ENCODE measurements at places on chromosomes 7 and 10.
A peak's percentile ranks its signal among the peaks of the same experiment; 100 is the strongest.

GRCh38 chr7:47266131-47266706 is 315.7 kb downstream of the TNS3 start:
- peak; percentile 88 for DNase-seq

- DNase-seq, result no peak
Measured at GRCh38 chr7:101240226-101241014, 2.8 kb upstream of the CLDN15 start.

DNA sequence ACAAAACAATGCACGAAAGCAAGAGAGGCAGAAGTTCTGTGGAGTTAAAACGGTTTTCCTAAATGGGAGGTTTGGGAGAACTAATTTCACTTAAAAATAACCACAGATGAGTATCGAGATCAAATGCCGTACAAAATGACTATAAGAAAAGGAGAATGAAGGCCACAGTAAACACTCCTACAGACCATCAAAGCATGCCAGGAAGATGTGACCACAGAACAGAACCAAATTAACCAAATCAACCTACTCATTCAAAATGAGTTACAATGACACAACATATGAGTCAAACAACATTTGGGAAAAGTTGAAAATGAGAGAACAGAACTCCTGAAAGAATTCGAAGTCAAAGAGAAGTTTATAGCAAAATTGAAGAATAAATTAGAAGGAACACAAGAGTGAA is 24.3 kb upstream of the DOCK1 start:
- DNase-seq, result no peak

DNA sequence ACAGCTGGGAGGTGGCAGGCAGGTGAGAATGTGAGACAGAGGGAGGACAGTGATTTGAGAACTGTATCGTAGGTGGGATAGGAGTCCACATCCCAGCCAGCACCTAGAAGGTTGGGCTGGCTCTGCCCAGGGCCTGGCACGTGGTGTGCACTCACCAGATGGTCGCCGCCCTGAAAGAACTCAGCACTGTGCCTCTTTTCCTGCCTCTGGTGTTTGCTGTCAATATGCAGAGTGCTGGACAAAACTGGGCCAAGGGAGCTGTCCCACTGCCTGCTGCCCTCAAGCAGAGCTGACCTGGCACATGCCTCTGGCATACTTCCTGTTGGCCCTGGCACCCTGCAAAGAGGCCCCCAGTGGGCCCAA is 36.8 kb downstream of the CHST3 start:
- DNase-seq, result no peak

- DNase-seq, result no peak
Measured at GRCh38 chr7:138338361-138338760, 121.7 kb upstream of the TRIM24 start.

GRCh38 chr7:48295296-48295971 is 124.2 kb downstream of the ABCA13 start:
- no peak for DNase-seq

DNA sequence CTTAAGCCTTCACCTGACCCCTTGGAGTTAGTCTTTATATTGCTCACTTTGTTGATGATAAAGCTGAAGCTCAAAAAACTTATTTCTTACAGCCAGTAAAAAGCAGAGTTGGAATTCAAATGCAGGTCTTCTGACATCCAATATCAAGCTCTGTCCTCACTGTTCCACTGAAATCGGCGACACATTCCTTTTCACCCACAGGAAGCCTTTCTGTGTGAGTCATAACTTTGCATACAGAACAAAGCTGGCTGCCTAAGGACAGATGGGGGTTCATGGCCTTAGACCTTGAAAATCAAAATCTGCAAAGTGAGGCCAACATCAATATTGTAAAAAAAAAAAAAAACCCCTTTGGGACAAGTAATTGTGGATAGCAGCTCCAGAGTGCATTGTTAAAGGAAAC is 21.8 kb upstream of the AKR1B1 start:
- peak; percentile 63 for DNase-seq

GRCh38 chr10:130240409-130240808 is 104.2 kb downstream of the GLRX3 start:
- no peak for DNase-seq

DNA sequence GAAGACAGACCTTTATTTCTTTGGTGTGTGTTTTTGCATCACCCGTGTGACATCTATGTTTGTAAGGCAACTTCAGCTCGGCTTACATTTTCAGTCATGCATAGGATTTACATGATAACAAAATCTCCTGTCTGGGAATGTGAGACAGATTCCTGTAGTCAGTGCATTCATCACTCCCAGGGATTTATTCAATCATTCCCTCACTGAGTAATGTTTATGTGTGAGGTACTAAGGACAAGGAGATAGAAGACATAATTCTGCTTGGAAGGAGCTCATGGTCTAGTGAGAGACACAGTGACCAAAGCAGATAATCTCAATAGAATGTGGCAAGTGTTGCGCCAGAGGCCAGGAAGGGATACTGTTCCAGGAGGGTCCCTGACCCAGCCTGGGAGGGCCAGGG is 35.2 kb upstream of the BMPER start:
- DNase-seq, result no peak

GRCh38 chr7:104794154-104794553 is 219.9 kb upstream of the KMT2E start:
- no peak for DNase-seq

GRCh38 chr10:102230264-102230860 is 4.3 kb downstream of the ELOVL3 start:
- peak; percentile 42 for DNase-seq

GRCh38 chr10:17122052-17122451 is 7.6 kb downstream of the CUBN start:
- DNase-seq, result no peak

DNA sequence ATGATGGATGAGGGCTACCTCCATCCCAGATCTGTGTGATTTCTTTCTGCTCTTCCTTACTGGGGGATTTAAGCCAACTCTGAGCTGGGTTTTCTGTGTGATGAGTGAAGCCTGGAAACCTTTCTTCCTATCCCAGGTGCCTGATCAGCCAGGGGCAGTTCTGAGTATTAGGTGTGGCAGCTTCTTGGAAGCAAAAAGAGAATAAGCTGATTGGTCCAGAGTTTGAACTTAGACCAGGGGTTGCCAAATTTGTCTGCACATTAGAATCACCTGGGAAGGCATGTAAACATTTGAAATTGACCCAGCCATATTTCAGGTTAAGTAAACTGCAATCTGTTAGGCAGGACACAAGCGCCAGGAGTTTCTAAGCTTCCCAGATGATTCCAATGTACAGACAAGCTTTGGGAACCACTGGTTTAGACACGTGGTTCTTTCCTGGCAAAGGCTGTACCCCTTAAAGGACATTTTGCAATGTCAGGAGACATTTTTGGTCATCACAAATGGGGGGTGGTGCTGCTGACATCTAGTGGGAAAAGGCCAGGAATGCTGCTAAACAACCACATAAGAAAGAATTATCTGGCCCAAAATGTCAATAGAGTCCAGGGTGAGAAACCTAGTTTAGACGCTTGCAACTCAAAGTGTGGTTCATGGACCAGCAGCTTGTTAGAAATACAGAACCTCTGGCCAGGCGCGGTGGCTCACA is 160.5 kb upstream of the GHITM start:
- no peak for DNase-seq

DNA sequence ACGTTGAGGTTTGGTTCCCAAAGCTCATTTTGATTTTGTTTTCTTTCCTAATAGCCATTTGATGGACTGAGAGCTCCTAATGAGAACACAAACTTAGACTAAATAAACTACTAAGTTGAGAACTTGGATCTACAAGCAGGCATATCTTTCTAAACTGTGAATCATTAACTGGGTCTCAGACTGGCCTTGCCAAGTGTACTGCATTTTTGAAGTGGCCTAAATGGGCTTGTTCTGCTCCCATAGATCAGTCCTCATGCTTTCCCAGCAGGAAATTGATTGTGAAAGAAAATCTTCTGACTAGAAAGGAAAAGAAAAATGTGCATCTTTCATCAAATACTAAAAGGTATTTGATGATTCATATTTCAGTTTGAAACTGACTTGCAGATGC is 46.7 kb upstream of the RBM33 start:
- no peak for DNase-seq

- DNase-seq, result no peak
Measured at GRCh38 chr10:74114041-74114448, 36.6 kb downstream of the AP3M1 start.

GRCh38 chr7:34156336-34156735 is 251.0 kb downstream of the BMPER start:
- no peak for DNase-seq

DNA sequence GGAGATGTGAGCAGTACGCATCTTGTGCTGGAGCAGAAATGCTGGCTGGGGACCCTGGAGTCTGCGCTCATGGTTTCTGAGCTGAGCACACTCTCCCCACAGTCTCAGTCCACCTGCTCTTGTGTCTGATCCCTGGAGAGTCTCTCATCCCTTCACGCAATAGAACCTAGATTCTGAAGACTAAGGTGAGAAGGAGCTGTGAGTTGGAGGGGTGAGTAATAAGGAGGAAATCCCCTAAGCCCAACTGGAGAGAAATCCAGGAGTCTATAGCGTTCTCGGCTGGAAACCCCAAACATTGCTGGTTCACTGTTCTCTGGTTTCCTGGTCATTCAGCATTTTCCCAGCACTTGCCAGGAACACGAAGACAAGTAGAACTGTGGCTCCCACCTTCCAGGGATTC is 68.3 kb upstream of the SMNDC1 start:
- no peak for DNase-seq

DNA sequence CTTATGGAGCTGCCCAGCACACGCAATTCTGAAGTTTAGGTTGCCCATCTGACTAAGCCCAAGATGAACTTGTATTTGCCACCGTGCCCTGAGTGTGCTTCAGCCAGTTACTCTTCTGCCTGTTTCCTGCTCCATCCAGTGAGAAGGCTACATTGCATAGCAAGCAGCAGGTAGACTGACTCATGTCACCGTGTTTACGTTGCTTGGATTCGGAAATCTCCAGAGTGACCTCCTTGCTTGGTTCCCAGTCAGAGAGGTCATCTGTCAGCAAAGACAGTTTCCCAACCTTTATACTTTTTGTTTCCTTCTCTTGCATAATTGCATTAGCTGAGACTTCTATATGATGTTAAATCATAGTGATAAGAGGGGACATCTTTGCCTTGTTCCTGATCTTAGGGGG is 30.9 kb downstream of the NACAD start:
- DNase-seq, result no peak

- no peak for DNase-seq
Measured at GRCh38 chr7:119281181-119281846, 991.7 kb upstream of the KCND2 start.

GRCh38 chr7:2707481-2707880 is 19.5 kb downstream of the AMZ1 start:
- DNase-seq, result no peak

DNA sequence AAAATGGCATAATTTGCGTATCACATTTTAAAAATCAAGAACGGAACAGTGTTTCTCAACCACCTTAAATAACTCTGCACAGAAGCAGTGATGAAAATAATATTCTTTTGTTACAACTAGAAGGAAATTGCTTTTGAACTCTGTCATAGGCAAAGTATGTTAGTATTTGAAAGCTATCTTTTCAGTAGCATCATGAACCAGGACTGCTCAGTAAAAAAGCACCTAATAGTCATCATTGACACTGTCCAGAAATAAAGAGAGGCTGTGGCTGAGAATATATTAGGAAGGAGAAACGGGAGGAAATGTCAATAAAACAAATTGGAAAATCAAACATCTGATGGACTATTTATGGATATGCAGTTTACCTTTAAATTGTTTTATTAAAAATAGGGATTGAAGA is 237.2 kb upstream of the AKR1E2 start:
- DNase-seq, result no peak

GRCh38 chr7:35820858-35821257 is 20.0 kb downstream of the SEPTIN7 start:
- DNase-seq, result no peak

- DNase-seq, result no peak
Measured at GRCh38 chr10:121556918-121557573, 41.2 kb downstream of the FGFR2 start.

DNA sequence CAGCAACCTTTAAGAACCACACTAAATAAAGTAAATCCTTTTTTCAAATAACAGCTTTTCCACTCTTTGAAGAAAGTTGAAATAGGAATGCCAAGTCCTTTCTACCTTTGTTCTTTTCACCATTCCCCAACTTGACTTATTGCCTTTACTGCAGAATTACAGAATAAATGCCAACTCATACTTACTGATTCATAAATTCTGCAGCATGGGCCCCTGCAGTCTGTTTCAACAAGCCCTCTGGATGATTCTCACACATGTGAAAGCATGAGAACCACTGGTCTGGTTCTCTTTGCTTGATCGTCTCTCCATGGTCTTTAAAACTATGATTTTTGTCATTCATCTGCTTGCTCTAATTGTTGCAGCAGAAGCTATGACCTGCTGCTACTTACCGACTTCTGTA is 56.1 kb downstream of the HACD1 start:
- no peak for DNase-seq

GRCh38 chr7:15555381-15555859 is 6.4 kb downstream of the AGMO start:
- no peak for DNase-seq

- DNase-seq, result no peak
Measured at GRCh38 chr7:92546856-92547497, 18.4 kb downstream of the RBM48 start.

DNA sequence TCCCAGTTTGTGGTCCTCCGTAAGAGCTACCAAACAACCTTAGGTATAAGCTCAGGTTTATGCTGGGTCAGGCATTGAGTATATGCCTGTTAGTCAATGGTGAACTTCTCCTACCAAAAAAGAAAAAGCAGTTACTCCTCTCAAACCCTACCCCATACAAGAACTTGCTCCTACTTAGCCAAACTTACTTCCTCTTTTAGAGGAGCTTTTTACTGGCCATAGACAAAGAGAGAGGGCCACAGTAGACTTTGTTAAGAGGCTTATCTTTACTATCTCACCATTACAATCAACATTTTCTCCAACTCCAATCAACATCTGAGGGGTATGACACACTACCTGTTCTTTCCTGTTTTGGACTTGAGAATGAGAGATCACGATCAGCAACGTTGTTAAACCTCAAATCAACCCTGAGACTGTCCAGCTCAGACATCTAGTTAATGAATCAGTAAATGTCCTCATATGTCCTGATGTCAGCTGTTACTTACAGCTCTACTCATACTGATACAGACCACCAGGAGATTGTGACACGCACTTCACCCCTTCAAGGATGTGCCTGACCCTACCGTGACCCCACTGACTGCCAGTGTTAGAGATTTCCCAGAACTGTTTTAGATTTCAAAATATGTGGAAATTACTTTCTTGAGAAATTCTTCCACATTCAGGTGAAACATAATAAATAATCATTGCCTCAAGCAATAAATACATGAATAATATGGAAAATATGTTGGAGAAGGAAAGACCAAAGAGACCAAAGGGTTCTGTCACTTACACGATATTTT is 18.4 kb upstream of the CCDC71L start:
- peak; percentile 89 for DNase-seq

DNA sequence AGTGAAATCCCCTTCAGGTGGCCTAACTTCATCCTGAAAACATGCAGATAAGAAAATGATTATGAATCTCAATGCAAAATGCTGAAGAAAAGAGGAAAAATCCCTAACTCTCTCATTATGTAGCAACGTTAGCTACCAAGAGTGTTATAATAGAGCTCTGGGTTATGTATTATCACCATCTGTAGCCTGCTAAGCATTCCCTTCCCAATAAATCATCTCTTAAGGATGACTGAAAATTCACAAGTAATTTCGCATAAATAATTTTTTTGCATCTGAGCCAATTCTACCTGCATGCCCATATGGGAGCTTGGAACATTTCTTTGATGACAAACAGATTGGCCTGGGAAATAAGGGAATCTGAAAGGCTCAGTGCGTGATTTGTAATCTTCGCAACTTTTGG is 216.1 kb downstream of the HTR7 start:
- DNase-seq, result no peak

Measured in Kasumi-1 (cell line).